ENCODE measurements at places on chromosomes 1 and 21.
A peak's percentile ranks its signal among the peaks of the same experiment; 100 is the strongest.

DNA sequence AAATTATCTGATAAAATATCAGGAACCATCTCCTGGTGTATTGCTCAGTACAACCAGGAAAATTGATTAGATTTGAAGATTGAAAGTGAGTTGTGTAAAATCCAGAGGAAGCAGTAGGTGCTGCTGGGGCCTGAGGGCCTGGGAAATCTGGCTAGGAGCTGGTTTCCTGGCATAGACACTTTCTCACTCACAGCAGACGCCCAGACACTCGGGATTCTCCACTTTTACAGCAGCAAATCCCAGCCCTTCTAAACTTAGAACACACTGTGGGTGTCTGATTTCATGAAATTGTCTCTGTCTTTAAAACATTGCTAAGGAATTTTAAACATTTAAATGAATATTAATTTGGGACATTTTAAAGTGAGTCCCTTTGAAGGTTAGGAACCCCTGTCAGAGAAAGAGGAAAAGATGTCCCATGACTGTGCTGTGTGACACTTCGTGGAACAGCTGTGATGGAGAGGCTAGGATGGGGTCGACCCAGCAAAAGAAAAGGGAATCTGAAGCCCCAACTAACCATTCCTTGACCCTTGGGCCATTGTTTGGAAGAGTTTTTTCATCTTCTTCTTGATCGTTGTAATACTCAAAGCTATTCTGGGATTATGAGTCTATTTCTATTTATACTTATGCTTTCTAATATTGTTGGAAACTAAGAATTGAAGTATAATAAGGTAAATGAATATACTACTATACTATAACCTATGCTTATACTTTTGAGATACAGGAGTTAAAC lies 49.0 kb upstream of the VAMP3 start:
- DNase-seq = no peak

- no peak for DNase-seq
These were observed 5.1 kb upstream of the C1orf159 start for GRCh38 chr1:1120866-1121591.

GRCh38 chr1:14826172-14826636 lies 227.7 kb downstream of the KAZN start:
- peak; percentile 89 for DNase-seq

GRCh38 chr1:237799762-237800474 lies 90.8 kb downstream of the ZP4 start:
- DNase-seq = peak; percentile 51

GRCh38 chr1:87956750-87957149 lies 628.1 kb downstream of the LMO4 start:
- DNase-seq = peak; percentile 79

DNA sequence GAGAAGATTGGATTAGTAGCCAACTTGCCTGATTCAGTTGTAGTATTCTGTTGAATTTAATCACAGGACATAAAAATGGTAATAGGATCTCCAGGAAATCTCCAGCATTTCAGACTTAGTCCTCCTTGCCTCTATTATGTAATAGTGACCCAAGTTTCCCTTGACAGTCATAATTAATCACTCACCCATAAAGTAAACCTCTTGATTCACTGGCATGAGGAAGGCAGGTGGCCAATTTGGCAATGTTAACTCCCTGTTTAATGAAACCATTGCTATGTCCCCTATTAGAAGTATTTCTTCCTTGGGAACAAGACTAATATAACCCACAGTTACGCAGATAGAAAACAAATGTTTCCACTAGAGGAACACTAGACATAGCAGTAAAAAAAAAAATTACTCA lies 604.8 kb upstream of the CXADR start:
- DNase-seq = no peak

GRCh38 chr1:30976143-30976542 lies 67.6 kb upstream of the SDC3 start:
- DNase-seq = peak; percentile 78

DNA sequence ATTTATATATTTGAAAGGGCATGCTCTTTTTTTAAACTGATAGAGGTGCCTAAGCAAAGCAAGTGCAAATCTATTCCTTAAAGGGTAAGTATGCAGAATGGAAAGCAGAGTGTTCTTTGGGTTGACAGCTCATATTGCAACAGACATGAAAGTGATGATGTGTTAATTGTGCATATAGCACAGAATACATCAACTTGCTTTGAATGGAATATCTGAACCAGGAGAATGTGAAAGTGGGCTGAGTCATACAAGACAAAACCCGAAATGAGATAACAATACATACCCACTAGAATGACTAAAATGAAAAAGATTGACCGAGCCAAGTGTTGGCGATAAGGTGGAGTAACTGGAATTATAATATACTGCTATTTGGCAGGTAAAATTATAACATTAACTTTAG lies 4.3 kb downstream of the CR1 start:
- no peak for DNase-seq

DNA sequence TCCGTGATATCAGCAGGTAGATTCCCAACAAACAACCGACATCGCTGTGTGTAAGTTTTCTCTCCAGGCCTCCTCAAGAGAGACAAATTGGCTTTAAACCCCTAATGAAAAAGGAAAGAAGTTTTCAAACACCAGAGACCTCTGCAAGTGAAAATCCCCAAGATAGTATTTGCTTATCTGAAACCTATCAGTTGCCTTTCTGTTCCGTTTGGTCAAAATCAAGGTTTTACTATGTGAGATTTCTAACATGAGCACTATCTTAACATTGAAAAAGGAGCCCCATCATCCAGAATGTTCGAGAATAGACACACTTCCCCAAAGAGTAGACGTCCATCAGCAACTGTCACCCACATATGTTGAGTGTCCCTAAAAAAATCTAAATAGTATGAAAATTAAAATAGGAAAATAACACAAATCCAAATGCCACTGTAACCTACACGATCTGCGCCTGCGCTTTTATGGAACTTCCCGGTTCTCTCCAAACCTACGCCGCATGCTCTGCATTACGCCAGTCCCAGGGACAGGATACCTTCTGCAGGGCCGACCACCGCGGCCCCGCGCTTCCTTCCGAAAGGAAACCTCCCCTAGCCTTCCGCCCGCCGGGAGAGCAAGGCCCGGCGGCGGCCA lies 1.4 kb downstream of the SFPQ start:
- DNase-seq = no peak

GRCh38 chr1:156009404-156009803 lies 11.3 kb downstream of the SSR2 start:
- DNase-seq = no peak

- peak; percentile 91 for DNase-seq
These were observed 21.5 kb upstream of the ARHGAP29 start for GRCh38 chr1:94258873-94259331.

DNA sequence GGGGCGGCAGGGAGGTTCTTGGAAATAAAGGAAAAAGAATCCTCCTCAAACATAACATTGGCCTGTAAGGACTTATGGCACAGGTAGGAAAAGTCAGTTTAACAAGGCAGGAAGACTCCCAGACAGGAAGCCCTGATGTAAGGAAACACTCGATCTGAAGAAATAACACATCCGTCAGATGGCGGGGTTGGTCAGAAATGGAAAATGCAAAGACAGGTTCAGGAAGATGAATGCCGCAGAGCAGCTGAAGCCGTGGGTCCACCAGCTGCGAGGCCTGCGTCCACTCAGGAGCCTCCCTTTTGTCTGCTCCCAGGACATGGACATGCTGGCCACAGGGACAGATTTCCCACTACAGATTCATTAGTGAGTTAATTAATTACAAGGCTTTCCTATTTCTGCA lies 3.8 kb downstream of the RSPH1 start:
- no peak for DNase-seq

DNA sequence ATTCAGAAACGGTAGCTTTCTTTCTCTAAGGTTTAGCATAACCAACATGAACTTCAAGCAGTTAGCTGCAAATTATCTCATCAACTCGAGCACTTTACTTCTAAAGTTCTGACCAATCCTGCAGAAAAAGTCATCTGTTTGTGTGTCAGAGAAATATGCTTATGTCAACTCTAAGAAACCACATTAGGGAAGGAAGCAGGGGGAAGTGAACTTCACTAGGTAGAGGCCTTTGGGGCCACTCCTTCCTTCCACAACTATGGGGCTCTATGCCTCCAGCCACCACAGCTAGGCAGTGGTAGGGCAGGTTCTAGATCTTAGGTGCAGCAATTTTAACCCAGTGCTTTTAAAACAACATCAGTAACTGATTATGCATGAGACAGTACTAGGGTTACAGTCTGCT lies 375.9 kb downstream of the DSCAM start:
- DNase-seq = peak; percentile 45

GRCh38 chr1:41073971-41074370 lies 52.4 kb upstream of the SLFNL1 start:
- DNase-seq = peak; percentile 84

- peak; percentile 54 for DNase-seq
These were observed 59.6 kb downstream of the RUNX1 start for GRCh38 chr21:34989337-34990151.

DNA sequence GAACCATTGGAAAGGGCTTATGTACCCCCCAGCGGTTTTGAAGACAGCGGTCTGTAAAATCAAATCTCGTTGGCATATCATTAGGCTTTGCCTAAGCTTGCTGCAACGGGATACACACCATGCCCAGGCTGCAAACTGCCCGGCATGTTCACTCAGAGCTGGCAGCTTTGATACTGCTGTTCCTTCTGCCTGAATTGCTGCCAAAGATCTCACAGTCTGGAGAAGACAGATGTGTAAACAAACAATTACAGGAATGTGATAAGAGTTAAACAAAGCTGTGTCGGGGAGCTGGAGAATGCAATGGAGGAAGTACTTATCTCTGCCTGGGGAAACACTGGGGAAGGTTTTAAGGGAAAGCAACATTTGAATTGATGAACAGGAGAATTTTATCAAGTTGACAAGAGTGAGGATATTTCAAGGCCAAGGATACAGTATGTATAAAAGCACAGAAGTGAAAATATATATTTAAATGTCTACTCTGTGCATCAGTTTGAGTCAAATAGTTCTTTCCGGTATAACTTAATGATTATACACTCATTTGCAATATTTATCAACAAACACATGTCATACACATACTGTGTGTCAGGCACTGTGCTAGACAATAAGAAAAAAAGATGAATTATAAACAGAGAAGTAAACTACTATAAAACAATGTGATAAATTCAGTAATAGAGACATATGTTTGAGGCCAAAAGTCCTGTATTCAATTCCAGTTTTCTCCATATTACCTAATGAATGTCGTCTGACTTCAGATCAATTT lies 29.9 kb downstream of the CHML start:
- DNase-seq = no peak

DNA sequence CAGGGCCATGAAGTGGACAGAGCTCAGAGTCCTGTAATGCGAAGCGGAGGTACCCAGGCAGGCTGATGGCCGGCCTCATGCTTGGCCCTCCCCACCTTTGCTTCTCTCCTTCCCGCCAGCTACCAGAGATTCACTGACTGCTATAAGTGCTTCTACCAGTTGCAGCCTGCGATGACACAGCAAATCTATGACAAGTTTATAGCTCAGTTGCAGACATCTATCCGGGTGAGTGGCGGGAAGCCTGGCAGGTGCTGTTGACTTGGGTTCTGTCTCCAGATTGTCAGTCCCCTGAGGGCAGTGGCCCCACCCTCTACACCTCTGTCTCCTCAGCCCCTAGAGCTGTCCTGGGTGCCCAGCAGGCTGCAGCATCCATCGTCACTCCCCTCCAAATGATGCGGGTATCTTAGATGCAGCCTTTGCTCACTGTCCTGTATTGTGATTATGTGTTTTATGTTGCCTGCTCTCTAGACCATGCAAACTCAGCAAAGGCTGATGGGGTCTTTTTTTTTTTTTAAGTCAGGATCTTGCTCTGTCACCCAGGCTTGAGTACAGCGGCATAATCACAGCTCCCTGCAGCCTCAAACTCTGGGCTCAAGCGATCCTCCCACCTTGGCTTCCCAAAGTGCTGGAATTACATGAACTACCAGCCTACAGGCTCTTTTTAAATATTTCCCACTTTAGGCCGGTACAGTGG lies 9.6 kb upstream of the BGLAP start:
- no peak for DNase-seq

DNA sequence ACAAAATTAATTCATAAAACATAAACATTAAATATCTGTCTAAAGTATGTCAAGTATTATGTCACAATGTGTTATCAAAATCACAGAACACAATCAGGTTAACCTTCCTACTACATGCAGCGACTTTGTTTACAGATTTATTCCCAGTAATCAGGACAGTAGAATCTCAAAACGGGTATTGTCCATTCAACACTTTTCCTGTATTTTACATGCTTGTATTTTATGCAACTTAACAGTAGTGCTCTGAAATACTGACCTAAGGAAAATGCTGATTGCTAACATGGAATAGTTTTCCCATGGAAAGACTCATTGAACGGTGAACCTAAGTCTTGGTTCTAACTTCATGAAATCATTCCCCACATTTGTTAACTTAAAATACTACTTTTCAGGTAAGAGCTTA lies 2.3 kb downstream of the SERBP1 start:
- no peak for DNase-seq

- no peak for DNase-seq
These were observed 195.9 kb downstream of the TOMM20 start for GRCh38 chr1:234932511-234933430.

DNA sequence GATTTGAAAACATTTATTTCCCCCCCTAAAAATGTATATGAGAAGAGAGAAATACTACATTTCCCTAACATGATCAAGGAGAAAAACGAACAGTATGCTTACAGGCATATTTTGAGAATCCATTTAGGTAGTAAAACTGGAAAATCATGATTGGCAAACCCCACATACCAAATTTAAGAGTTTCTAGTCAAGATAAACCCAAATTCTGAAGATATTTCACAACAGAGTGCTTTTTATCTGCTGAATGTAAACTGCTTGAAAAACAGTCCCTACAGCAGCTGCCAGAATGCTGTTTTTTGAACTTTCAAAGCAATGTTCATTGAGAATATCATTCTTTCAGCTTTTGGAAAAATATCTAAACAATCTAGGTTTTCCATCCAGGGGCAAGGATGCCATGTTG lies 31.0 kb downstream of the ASH1L start:
- no peak for DNase-seq

DNA sequence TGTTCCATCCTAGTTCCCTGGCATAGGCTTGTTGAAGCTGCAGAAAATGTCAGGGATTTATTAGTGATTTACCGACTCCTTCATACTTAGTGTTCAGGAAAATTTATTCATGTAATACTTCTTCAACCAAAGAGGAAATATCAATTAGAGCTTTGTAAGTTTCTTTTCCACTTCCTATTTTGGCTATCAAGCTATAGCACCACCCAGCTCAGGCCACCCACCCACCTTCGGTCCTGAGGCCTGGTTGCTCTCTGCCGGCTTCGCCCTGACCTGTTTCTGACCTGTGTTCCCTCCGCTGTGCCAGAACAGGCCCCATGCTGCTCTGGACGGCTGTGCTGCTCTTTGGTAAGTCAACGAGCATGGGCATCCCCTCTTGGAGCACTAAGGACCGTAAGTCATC lies at the start of gene FCRL6:
FCRL6 (plus strand) TSS at position 250 of the 400 bp plus-strand sequence; CDS start at position 315, 65 bp downstream.
- DNase-seq = no peak

- DNase-seq = peak; percentile 6
These were observed 289.4 kb downstream of the ADGRL2 start for GRCh38 chr1:82090104-82090503.
